ENCODE measurements at places on chromosomes 4 and X. TPM values are rescaled to one million over a fixed set of nuclear protein-coding genes. Genes with fewer than 3 reads are reported as not detected.

GRCh38 chr4:26884026-26884425 lies 23.4 kb downstream of the STIM2 start:
- DNase-seq = no peak

DNA sequence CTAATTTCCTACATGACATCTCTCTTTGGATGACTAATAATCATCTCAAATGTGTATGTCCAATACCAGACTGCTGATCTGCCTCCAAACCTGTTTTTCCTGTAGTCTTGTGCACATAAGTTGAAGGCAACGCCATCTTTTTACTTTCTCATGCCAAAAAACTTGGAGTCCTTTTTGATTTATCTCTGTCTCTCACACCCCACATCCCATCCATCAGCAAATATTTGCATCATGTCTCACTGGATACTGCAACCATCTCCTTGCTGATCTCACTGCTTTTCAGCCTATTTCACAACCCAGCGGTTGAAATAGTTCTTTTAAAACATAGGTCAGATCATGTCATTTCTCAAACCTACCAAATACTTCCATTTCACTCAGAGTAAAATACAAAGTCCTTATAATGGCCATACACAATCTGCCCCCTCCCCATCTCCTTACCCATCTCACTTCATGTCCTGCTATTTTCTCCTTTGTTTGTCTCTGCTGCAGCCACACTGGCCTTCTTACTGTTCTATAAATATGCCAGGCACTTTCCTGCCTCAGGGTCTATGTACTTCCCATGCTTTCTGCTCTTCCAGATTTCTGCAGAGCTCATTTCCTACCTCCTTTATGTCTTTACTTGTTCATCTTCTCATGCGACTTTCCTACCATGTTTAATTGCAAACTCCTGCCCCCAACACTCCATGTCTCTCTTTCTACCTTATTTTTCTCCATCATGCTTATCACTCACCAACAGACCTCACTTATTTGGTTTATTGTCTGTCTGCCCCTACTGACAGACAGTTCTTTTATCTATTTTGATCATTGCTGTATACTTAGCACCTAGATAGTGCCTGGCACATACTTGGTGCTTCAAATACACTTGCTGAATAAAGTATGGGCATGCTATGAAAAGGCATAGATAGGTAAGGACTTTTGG lies 98.8 kb downstream of the ANXA3 start:
- no peak for DNase-seq

DNA sequence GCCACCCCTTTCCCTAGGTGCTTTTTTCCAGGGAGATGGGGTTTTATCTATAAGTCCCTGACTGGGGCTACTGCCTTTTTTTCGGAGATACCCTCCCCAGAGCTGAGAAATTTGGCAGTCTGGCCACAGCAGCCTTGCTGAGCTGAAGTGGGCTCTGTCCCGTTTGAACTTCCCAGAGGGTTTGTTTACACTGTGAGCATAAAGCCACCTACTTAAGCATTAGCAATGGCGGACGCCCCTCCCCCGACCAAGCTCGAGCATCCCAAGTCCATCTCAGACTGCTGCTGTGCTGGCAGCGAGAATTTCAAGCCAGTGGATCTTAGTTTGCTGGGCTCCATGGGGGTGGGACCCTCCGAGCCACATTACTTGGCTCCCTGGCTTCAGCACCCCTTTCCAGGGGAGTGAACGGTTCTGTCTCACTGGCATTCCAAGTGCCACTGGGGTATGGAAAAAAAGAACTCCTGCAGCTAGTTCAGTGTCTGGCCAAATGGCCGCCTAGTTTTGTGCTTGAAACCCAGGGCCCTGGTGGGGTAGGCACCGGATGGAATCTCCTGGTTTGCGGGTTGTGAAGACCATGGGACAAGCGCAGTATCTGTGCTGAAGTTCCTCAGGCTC lies 456.4 kb upstream of the HTR2C start:
- DNase-seq = no peak

GRCh38 chr4:187887906-187888305 lies 107.7 kb upstream of the ZFP42 start:
- no peak for DNase-seq

DNA sequence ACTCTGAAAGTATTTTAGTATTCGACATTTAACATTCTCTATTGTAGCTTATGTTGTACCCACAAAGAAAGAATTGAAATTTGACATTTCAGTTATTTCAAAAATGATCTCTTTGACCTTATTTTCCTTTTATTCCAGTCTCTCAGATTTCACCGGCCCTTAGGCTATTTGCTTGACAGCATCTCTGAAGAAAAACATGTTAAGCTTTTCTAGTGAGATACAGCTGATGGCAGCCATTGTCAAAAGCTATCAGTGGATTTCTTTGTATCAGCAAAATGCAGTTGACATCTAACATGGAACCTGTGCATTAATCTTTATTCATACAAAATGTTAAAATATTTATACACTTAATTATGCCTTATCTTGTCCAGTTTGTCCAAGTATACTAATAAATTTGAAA lies 16.7 kb downstream of the ZAR1 start:
- no peak for DNase-seq

GRCh38 chr4:143355540-143356217 lies 19.0 kb downstream of the GAB1 start:
- no peak for DNase-seq

- DNase-seq = peak; percentile 26
Measured at GRCh38 chr4:337932-338758, 531 bp downstream of the ZNF141 start.

DNA sequence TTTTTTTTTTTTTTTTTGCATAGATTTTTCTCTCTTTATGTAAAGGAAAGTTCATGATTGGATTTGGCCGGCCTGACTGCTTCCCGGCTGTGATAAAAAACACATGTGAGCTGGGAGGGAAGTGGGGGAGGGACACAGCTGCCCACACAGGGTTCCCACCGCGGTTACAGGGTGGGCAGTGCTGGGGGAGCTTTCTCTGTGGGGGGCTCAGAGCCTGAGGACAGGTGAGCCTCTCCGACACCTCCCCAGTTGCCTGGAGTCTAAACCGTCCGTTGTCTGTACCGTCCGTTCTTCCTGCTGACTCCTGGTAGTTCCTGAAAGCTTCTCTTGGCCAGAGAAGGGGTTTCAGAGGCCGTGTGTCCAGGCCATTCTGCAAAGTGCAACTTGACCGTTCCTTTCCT lies 21.8 kb downstream of the SHOX start:
- DNase-seq = no peak

DNA sequence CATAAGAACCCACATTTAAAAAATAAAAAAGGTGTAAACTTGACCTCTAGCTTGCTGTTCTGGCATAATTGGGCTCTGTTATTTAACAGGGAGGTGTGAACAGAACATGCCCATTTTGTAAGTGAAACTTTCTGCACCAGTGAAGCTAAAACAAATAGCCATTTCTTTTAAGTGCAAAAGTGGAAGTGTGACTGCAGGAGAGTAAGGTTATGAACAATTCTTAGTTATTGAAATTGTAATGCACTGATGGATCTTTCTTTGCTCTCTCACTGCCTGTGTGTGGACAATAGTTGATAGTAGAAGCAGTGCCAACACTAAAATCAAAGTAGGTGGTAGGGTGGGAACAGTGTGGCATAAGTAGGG lies 12.6 kb downstream of the P2RY10 start:
- no peak for DNase-seq

- no peak for DNase-seq
Measured at GRCh38 chrX:110320381-110320987, 2.6 kb upstream of the AMMECR1 start.

DNA sequence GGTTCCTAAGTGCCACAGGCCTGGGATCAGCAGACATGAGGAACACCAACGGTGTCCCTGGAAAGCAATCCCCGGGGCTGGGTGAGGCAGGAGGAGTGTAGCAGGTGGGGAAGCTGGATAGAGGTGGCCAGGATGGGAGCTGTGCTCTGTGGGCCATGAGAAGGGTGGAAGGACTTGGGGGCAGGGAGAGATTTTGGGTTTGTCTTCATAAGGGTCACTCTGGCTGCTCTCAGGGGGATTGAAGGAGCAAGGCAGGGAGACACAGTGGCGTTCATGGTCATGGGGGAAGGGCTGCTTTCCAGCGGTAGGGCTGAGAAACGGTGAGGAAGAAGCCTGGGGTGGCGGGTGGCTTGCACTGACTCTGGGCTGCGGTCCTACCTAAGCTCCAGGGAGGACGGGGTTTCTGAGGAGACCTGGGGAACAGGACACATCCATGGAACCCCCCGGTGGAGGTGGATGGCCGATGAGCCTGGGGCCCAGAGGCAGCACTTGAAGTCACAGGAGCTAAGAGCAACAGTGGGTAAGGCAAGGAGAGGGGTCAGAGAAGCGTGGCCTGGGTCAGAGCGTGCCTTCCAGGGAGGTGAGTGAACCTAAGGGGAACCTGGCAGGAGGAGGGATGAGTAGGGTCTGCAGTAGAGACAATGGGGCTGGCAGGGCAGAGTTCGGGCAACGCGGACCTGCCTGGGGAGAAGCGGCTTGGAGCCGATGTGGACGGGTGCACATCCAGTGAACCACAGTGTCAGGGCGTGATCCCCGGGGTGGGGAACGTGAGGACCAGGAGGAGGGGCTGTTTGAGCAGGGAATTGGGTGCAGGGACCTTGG lies 12.4 kb upstream of the CTBP1 start:
- DNase-seq = no peak

GRCh38 chrX:136819031-136819703 lies 38.4 kb upstream of the ARHGEF6 start:
- DNase-seq = no peak

DNA sequence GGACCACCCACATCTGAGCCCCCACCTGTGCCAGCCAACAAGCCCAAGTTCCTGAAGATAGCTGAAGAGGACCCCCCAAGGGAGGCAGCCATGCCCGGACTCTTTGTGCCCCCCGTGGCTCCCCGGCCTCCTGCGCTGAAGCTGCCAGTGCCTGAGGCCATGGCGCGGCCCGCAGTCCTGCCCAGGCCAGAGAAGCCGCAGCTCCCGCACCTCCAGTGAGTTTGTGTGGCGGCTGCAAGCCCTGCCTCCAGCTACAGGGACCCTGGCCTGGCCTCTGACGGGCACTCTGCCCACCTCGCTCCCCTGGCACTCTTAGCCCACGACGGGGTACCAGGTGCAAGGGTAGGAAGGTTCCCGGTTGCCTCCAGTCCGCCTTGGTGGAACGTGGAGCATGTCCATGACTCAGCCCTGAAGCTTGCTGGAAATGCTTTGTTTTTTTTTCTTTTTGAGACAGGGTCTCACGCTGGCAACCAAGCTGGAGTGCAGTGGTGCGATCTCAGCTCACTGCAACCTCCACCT lies 13.7 kb upstream of the ADD1 start:
- no peak for DNase-seq

- DNase-seq = no peak
Measured at GRCh38 chrX:101078716-101079598, at the start of gene TMEM35A. TMEM35A (plus strand) TSS chrX:101078879; CDS start chrX:101079003, 124 bp downstream.

DNA sequence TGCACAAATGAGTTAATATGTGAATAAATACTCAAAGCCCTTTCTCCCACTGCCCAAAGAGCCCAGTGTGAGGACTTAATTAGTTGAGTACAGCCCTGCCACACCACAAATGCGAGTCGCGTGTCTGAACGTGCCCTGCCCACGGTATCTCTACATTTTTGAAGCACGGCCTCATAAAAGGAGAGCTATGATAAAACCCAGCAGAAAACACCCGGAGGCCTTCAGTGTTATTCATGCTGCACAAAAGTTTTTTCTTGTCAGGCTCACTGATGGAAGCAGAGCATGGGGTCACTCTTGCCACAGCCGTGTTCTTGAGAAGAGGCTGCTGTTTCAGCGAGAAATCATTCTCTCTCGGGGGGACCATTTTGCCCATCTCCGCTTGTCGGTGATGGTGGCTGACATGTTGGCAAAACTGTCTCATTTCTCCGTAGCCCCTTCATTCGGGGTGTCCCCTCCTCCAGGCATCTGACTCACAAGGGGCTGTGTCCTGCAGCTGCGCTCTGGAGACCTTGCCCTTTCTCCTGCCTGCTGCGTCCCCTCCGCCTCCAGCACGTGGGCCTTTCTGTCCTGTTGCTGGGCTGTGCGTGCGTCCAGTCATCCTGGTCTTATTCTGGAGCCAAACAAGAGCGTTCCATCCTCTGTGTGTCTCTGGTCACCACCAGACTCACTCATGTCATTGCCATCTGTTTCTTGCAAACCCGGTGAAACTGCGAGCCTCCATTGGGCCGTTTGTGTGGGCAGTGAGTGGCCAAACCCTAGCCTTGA lies 88.8 kb downstream of the SORCS2 start:
- no peak for DNase-seq

GRCh38 chrX:46333550-46333949 lies 211.7 kb downstream of the ZNF674 start:
- DNase-seq = no peak

- DNase-seq = no peak
Measured at GRCh38 chr4:7781993-7782392, 157.7 kb downstream of the AFAP1 start.

DNA sequence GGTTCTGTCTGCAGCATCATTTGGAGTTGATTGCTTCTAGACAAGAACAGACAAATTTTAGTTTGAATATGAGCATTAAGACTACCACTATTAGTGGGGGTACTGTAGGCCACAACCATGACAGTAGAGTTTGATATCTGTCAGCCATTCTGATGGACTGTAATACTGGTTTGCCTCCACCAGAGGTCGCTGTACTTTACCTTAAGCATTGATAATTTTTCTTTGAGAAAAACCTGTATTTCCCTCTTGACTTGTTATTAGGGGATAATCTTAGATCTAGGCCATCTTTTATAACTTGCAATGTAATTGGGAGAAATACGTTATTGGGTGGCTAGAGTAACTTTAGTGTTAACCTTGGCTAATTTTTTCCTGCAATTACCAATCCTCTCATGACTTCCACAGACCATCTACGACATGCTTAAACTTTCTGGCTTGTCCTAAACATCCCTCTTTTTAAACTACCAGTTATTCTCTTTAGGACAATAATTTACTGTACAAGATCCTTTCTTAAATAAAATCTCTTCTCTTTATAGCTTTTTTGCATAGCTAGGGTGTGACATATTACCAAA lies 562.4 kb downstream of the MAGEB5 start:
- no peak for DNase-seq

- DNase-seq = no peak
Measured at GRCh38 chrX:2781698-2782097, 29.9 kb downstream of the XG start.

DNA sequence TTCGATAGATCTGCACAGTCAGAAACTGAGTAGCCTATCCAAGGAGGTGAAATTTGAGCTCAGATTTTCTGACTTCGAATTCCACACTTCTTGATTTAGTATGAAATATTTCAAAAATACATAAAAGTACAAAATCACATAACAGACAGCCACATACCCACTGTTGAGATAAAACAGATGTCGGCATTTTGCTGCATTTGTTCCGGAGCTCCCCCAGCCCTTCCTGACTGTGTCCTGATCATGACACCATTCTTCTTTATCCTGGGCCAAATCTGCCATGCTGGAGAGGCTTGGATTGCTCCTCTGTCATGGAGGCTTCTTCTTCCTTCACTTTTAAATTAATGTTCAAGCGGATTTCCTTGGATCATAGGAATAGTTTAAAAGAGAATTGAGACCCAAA lies 124.2 kb upstream of the RBPJ start:
- DNase-seq = no peak

DRD5 gene
- polyA plus RNA-seq = 0.51 TPM

PITX2 gene
- 2.0 TPM for polyA plus RNA-seq

P2RY8 gene
- polyA plus RNA-seq = 1.5 TPM

MAML3 gene
- polyA plus RNA-seq = 16.8 TPM

ANXA3 gene
- 33.3 TPM for polyA plus RNA-seq

LGI2 gene
- 35.5 TPM for polyA plus RNA-seq

ARMCX1 gene
- polyA plus RNA-seq = 47.7 TPM

ADAMTS3 gene
- polyA plus RNA-seq = 12.0 TPM

GABRB1 gene
- polyA plus RNA-seq = 0.75 TPM

CSAG1 gene
- not detected for polyA plus RNA-seq

MAGEB2 gene
- not detected for polyA plus RNA-seq
